ENCODE measurements at places on chromosomes 7 and 10.

GRCh38 chr10:121988361-121989324, at the start of gene TACC2:
TACC2 (plus strand) TSS chr10:121989163; CDS start chr10:122021982, 32,819 bp downstream.
- no peak for DNase-seq

GRCh38 chr10:14742815-14743214, 31.9 kb downstream of the FAM107B start:
- DNase-seq, result no peak

DNA sequence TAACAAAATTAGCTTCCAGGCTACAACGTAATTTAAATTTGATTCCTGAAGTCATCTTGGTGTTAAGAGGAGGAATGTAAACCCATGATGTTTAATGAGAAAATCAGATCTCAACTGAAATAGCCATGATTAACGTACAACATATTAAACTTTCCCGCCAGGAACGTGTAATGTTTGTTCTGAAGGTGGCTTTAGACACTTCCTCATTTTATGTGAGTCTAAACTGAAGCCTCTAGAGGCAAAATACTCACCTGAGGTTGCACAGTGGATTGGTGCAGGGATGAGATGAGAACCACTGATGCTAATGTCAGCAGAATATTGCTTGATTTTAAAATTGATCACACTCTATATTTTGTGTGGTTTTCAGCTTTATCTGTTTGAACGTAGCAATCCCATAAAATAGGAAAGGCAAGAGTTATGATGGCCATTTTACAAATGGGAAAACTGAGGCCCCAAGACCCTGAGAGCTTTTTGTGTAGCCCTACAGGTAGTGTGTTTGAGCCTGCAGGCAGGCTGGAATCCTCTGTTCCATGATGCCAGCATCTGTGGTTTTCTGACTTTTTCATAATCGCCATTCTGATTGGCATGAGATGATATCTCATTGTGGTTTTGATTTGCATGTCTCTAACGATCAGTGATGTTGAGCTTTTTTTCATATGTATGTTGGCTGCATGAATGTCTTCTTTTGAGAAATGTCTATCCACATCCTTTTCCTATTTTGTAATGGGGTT, 243.7 kb upstream of the BMPER start:
- no peak for DNase-seq

- DNase-seq, result no peak
Measured at GRCh38 chr7:20839987-20840386, 53.3 kb upstream of the SP8 start.

- no peak for DNase-seq
Measured at GRCh38 chr10:78715435-78715834, 353.3 kb upstream of the ZMIZ1 start.

DNA sequence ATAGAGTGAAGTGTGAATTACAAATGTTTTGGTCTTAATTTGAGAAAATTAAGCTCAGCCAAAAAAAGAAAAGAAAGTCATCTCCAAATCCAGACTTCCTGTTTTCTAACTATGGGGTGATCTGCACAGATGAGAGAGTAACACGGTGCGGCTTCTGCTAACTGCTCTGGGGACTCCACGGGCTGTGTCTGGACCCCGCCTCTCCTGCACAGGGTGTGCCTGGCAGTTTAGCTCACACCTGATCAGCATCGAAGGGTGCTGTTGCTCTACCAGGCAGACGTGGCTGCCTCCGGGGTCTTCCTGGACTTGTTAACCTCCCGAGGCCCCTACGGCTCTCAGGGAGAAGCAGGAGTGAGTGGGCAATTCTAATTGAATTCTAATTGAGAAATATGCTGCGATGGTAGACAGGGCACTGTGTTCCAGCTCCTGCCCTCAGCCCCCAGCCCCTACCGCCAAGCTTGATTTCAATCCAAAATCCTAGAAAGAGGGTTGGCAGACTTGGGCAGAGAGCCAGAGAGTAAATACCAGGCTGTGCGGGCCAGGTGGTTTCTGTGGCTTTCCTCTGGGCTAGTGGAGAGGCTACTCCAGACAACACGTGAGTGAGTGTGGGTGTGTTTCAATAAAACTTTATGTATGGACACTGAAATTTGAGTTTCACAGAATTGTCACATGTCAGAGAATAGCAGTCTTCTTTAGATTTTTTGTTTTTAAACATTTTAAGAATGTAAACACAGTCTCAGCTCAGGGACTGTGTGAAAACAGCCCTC, 13.4 kb downstream of the SHH start:
- no peak for DNase-seq

GRCh38 chr10:16902606-16903005, 85.4 kb upstream of the RSU1 start:
- DNase-seq, result no peak

GRCh38 chr7:2573761-2574160, 15.0 kb downstream of the IQCE start:
- DNase-seq, result no peak

DNA sequence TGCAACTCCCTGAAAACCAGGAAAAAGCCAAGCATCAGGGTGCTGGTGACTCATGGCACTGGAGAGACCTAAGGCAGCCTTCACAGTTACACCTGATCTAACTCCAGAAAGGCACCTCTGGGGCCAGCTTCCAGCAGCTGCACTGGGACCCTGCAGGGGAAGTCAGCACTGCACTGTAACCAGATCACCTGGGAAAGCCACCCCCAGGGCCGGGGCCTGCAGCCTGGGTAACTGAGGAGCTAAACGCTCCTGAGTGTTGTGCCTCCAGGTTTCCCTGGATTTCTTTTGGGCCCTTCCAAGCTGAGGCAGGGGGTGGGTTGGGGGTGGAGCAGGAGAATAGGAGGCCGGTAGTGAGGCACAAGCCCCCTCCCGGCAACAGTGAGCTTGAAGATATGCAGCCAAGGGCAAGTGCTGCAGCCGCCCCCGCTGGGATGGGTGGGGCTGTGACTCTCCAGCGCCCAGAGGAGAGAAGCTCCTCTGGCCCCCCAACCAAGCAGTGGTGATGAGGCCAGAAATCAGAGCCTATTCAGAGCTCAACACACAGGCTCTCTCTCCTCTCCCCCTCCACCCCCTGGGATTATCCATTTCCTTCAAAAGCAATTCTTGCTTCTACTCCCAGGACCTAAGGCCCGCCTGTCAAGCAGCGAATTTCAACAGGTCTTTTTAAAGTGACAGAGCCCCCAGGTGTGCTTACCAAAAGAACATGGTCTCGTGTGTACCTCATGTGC, 2.6 kb downstream of the CXCL12 start:
- no peak for DNase-seq

DNA sequence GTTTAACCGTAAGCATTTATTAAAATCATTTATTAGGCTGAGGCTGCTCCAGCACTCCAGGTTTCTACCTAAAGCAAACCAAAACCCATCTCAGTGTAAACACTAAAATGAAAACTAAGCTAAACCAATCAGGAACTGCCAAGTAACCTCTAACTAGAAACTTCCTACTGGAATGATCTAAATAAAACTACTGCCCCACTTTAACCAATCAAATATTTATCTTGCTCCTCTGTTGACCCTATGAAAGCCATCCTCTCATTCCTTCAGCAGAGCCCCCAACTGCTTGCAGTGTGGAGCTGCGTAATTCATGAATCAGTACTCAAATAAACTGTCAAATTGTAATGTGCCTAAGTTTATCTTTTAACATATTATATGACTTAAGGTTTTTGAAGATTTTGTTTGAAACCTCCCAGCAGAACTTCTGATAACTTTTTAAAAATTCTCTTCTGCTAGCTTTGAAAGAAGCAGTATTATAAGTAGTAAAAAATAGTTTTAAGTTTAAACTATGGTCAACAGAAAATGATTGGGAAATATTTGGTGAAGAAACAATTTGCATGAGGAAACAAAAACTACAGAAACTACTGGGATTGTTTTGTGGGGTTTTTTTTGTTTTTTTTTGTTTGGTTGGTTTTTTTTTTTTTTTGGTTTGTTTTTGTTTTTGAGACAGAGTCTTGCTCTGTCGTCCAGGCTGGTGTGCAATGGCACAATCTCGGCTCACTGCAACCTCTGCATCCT, 47.4 kb downstream of the GPR37 start:
- DNase-seq, result no peak

DNA sequence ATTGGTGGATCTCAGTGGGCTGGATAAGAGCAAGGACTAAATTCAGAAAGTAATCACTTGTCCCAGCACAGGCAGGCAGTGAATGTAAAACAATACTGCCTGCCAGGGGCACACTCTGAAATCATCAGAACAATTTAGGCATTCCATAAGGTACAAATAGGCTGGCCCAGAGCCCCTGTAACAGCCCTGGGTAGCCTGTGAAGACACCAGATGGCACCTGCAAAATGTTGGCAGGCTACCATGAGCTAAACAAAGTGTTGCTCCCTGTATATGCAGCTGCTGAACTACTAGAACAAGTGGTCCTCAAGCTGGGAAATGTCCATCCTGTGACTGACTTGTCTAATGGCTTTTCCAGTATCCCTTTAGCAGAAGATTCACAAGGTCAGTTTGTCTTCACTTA, 3.0 kb upstream of the PRSS37 start:
- no peak for DNase-seq

Measured in activated CD4-positive, CD25-positive, alpha-beta regulatory T cell (primary cell).